NCI-H2081 (cell line): ENCODE measurements at places on chromosomes 11 and 22.

DNA sequence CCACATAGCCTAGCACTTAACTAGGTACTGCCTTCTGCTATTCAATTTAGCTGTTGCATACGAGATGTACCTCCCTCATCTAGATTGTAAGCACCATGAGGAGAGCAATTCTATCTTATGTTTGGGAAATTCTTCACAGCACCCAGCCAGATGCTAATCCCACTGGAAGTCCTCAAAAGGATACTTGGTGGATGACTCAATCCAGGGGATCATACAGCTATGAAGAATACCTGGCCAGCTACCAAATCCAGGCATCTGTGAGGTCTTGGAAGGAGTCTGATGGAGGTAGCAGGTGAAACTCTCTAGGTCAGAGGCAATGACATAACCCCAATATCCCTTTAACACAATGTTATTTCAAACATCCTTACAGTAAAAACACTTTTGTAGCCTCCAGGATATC lies 167.8 kb upstream of the NCAM1 start:
- no peak for DNase-seq

DNA sequence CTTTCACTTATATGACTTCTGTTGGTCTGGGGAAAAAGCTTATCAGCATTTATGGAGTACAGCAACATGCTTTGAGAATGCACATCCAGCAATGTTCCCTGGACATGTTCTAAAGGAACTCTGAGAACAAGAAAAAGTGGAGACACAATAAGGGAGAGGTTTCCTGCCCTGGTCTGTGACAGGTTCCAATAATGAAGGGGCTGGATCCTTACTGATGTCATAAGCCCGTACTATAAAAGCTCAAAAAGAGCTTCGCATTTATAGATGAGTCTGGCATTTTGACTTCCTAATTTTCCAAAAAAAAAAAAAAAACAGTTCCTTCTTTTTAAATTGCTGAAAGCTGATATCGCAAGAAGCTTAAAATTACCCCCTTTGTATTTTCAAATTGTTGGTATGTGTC lies 129.1 kb downstream of the MPPED2 start:
- DNase-seq: no peak

DNA sequence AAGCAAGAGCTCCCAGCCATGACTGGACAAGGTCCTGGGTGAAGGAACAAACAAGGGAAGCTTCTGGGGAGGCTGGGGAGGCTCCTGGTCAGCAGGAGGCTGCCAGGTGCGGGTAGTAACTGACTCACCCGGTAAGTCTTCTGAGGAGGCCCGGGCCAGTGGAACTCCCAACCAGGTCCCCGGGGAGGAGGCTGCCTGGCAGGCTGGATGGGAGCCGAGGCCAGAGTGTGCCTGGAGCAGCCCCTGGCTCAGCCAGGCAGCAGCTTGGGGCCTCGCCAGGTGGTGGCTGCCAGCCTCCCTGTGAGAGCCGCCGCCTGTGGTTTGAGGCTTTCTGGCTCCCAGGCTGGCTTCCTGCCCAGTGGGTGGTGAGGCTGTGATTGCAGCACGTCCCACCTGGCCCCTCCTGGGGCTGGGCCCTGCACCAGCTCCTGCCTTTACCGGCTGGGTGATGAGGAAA lies 46.2 kb downstream of the IGF2 start:
- DNase-seq: peak; percentile 93

DNA sequence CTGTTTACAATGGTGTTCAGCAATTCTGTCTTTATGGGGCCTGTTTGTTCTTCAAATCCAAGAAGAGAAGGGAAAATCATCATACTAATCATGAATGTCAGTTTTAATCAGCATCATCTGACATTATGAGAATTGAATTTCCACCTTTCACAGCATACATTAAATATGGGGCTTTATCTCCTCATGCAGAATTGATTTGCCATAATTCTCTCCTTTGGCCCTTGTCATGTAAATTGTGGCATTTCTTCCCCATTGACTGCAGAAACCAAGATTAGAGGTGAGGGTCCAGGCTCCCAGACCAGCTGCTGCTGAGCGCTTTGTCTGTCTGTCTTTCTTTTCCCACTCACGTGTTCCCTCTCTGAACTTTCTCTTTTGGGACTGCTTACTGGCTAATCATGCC lies 232.1 kb upstream of the NAV2 start:
- DNase-seq: no peak

- no peak for DNase-seq
These were observed 27.3 kb downstream of the FAM168A start for GRCh38 chr11:73570415-73571114.

GRCh38 chr11:109096266-109096665 lies 325.7 kb upstream of the C11orf87 start:
- no peak for DNase-seq

GRCh38 chr11:48017831-48018527 lies 37.6 kb downstream of the PTPRJ start:
- DNase-seq: no peak
